ENCODE measurements at places on chromosomes 4 and X. TPM values are rescaled to one million over a fixed set of nuclear protein-coding genes. Genes with fewer than 3 reads are reported as not detected.

COL4A5 gene
- 6.1 TPM for total RNA-seq

GRCh38 chrX:9878146-9878820 lies 88.9 kb upstream of the CLDN34 start:
- no peak for DNase-seq

DNA sequence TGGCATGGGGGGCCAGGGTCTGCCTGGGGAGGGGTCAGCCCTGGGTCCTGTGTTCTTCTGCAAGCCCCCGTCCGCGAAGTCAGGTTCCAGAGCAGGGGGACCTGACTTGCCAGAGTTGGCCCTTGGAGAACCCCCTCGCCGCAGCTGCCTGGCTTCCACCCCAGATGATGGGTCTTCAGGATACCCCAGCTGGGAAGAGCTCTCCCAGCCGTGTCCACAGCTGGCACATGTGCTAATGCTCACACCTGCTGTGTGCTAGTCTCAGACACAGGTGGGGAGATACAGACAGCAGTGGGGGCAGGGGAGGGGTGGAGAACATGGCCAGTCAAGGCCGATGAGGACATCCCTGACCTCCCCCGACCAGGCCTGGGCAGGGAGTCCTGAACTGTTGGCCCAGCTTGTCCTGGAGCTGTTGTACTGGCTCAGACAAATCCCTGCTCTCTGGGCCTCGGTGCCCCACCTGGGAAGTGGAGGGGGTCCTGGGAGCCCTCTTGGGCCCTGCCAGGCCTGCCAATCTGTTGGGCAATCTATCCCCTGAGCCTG lies 3.5 kb downstream of the ADRA2C start:
- no peak for DNase-seq

DNA sequence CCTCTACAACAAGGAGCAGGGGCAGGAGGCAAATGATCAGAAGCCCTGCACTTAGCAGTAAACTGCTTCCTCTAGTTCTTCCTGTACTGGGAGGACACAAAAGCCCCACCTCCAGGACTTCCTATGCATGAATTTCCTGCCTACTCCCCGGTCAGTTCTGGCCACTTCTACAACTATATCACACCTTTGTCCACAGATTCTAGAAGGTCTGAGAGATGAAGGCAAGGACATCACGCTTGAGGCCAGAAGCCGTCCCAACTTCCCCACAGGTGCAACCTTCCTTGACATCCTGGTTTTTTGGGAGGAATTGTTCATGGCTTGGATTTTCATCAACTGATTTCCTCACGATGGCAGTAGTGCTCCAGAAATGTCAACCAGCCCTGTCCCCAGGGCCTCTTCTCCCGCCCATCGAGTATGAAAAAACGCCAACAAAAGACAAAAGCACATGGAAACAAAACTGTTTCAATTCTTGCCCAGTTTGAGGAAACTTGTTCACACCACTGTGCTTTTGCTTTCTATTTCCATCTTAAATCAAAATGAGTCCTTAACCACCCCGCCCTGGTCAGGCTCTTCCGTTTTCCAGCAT lies 206.5 kb upstream of the STK26 start:
- no peak for DNase-seq

RHOXF2B gene
- not detected for total RNA-seq

DNA sequence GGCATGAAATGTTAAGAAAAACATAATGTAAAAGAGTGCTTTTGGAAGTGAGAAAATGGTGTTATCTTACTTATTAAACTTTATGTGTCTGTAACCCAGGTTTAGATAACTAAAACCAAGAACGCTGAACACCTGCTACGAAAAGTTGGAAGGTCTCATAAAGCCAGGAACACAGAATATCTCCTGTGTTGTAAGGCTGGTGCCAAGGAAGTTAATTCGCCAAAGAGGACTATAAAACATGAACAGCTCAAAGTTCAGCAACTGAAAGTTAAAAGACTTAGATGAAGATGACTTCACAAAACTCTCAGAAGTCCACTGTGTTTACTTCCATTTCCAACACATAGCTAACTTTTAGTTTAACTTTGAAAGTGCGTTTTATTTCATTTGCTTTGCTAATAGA lies 54.3 kb downstream of the GPRIN3 start:
- no peak for DNase-seq

DNA sequence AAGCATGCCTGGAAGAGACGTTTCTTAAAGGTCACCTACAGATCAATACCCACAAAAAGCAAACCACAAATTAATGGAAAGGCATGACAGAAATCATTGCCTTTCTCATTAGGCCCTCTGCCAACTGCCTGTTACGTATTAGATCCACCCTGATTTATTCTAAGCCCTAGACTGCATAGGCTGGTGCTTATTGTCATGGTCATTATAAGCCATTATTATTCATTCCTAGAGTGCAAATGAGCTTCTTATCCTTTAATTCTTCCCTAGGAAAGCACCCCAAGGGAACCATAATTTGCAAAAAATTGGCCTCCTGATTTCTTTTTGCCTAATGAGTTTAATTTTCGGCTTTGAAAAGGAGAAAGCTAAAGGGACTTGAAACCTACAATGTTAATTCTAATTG lies 184.2 kb upstream of the GPRIN3 start:
- DNase-seq = no peak

GRCh38 chr4:140343303-140343702 lies 30.1 kb upstream of the SCOC start:
- DNase-seq = no peak

DNA sequence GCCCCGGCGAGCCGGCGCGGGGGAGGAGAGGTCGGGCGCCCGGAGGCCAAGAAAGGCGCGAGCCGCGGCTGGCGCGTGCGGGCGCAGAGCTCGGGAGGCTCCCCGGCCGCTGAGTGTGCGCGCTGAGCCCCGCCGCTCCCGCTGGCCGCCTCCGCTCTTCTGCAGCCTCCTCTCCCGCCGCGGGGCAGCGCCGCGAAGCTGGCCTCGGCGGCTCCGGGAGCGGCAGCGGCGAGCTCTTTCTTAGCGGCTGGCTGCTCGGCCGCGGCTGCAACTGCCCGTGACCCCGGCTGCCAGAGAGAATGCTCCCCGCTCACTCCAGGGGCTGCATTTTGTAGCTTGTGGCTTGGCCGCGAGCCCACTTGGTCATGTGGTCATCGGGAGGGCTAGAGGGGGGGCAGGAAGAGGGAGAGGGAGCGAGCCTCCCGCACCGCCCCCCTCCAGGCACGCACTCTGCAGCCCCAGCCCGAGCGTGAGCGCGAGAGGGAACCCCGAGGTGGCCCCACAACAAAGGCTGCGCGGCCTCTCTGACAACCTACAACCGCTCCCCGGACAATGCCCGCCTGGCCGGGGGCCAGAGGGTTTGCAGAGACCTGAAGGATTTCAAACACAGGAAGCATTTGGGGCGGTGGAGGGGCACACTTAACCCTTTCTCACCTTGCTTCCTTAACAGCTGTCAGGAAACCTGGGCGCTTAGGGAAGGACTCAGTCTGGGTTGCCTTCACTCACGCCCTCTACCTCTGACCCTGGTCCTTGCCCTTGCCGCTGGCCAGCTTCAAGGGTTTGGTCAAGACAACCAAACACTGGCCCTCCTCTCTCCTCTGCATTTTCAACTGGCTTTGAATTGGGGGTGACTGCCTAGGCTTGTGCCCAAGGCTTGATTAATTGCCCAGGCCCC lies at the start of gene APLN:
Gene APLN (minus strand): TSS at position 305 of the 895 bp plus-strand sequence. CDS start 326 bp downstream, outside the sequence.
- DNase-seq = peak; percentile 62

- no peak for DNase-seq
Observed at GRCh38 chr4:139030614-139031235, 15.1 kb downstream of the NOCT start.

DNA sequence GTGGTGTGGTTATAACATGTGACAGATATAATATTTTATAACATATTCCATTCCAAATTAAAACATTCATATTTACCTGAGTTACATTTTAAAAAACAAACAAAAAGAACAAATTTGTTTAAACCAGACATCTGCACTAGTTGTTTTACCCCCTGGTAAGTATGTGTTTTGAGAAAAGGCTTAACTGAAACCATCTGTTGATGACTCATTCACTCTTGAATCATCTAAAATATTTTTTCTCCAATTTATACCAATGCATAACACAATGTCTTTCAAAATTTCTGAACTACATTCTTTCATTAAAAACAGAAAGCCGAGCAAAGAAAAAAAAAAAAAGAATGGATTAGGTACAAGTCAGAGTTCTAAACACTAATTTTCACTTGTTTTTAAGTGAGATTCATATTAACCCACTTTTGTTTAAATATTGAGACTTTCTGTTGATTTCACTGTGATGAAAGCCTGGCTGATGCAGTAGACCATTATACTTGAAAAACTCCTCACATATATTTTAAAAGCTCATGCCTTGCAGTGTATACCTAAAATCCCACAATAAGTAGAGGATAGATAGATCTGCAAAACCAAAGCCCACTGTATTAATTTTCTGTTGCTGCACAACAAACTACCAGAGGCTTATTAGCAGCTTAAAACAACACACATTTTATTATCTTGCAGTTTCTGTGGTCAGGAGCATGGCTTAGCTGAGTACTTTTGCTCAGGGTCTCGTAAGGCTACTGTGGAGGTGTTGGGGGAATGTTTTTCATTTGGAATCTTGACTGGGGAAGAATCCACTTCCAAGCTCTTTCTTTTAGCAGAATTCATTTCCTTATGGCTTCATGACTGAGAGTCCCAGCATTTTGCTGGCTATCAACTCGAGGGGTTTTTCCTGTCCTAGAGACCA lies 221.5 kb downstream of the PCDH18 start:
- no peak for DNase-seq

DNA sequence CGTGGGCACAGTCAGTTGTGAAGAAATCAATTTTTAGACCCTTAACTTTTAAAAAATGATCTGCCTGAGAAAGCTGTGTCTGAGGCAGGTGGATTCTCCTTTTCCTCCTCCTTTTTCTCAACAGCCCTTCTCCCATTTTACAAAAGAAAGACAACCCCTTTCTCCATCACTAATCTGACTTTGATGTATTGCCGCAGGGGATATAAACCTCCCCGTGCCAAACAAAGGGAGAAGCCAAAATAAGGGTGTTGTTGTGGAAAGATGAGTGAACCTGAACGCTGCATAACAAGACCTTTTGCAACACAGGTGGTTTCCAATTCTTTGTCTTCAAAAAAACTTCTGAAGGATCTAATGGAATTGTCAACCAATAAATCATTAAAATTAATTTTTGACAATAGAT lies 8.4 kb upstream of the FHL1 start:
- DNase-seq = no peak

DNA sequence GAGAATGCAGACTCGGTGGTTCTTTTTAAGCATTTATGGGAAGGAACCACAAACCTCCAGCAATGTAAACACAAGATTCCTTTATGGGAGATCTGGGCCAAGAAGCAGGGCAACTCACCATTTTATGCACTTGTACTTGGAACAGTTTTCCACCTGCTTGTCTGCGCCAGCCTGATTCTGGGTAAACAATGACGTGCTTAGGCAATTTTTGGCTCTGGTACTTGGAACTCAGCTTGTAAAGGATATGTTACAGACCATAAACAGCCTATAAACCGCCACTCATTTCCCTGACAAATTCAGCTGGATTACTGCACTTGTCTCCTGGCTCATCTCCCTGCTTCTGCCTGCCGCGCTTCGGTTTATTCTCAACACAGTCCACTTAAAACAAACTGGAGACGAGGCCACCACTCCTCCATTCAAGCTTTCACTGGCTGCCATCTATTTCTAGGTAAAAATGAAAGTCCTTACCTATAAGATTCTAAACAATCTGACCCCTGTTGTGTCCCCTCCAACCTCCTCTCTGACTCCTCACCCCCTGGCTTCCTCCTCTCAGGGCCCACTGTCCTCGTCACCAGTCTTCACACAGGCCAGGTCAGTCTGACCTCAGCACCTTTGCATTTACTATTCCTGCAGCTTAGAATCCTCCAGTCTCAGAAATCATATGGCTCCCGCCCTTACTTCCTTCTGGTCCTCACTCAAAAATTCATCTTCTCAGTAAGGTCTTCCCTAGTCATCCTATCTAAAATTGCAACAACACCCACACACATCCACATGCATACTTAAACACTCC lies 205.9 kb upstream of the GALNT7 start:
- no peak for DNase-seq

TMPRSS11D gene
- total RNA-seq = not detected

DNA sequence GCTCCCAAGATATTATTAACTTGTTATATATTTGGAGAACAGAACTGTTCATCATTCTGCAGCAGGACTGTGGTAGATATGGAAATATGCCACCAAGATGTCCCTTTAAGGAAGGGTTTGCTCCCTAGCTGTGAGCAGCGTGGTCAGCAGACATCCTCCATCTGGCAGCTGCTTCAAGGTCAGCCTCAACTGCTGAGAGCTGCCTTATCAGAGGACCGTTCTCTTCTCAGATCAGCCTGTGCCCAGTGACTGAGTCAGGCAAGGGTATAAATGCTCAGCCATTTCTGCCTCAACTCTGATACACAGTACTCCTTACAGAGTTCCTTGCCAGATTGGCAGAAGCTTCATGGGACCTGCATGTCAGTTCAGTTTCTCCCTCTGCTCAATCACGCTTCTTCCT lies 63.4 kb upstream of the MAGEB2 start:
- no peak for DNase-seq

ADAM29 gene
- total RNA-seq = not detected

DNA sequence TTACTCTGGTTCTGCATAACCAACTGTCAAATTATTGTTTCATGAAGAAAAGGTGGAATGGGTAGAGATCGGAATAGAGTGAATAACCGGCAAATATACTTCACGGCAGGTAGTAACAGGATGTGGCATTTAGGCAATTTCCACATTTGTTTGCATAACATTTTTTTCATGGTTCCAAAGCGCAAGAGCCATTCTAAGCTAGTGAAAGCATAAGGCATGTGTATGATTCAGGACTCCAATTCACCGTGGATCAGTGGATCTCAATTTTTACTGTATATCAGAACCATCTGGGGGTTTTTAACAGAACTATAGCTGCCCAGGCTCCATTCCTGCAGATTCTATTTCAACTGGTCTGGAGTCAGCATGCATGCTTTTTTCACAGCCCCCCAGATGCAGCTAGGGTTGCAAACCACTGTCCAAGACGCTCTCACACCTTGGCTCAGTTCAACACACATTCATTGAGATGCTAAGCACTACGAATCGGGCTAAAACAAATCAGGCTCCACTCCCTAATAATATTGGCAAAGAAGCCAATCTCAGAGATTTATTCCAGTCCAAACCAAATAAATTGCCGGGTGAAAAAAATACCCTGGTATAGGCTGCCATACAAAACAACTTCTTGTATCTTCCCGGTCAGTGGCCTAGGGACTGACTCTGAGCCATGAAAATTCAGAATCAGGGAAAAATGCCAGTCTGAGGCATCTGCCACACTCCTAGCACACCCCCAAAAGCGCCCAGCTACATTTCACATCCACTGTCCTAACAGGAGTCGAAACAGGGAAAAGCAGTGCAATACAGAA lies 30.0 kb downstream of the AFAP1 start:
- DNase-seq = no peak

BEX1 gene
- total RNA-seq = 0.38 TPM

DNA sequence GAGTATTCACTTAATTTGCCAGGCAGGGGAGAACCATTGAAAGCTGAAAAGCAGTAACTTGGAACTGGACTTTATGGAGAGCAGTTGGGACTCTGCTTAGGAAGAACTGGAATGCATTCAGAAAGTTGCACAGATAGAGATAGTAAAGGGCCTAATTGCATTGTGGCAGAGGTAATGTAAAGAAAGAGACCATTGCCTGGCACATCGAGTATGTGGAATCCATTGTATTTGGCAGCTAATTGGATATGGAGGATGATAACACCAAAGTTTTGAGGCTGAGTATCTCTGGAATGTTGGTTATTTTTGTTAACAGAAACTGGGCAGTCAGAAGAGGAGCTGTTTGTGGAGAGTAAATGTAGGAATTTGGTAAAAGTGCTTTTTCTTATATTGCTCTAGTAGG lies 169.9 kb downstream of the BMPR1B start:
- DNase-seq = no peak

All from Right ventricle myocardium inferior (tissue), 1 donor.